ENCODE measurements at places on chromosomes 5 and 9.

GRCh38 chr9:96447406-96447805 lies 2.6 kb upstream of the HABP4 start:
- no peak for DNase-seq

DNA sequence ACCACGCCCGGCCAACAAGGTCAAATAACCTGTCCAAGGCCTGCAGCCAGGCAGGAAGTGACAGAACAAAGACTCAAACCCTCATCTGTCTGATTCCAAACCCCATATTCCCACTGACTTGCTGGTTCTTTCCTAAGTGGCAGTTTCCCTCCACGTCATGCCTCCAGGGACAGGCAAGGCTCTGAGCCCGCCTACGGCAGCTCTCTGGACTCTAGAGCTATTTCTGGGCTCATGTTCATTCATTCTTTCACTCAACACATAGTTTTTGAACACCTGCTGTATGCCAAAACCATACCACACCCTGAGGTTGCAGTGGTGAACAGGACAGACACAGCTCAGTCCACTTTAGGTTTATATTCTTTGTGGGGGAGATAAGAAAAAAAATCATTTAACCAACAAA lies 5.2 kb upstream of the FBP1 start:
- no peak for DNase-seq

- DNase-seq, result no peak
Observed at GRCh38 chr5:181215997-181216989, 6.8 kb upstream of the TRIM41 start.

DNA sequence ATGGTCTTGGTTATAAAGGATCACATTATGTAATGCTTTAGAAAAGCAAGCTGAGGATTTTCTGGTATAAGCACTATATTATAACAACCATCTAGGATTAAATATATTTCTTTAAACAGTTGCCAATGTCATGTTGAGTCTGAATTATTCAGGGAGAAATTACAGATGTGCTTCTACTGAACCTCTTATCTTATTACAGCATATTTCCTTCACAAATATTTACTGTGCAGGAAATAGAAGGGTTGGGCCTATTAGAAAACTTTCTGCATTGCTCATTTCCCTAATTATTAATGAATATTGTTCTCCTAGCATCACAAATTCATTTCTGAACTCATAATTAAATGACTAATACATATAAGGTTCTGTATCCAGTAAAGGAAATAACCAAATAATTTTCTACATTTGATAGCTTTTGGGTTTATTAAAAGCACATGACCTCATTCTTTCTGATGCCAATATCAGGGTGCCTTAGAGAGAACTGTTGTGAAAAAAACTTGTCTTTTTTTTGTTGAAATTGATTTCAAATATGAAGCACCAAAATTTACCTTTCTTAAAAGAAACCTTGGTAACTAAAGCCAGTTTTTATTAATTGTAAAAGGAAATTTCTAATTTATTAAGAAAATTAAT lies 476.8 kb upstream of the PTGER4 start:
- DNase-seq, result no peak

GRCh38 chr5:136230176-136230575 lies 37.2 kb upstream of the SMIM32 start:
- no peak for DNase-seq

GRCh38 chr5:75512383-75513074 lies 838 bp downstream of the POLK start:
- DNase-seq, result no peak

GRCh38 chr5:6728011-6728794 lies 15.0 kb downstream of the TENT4A start:
- no peak for DNase-seq

GRCh38 chr5:84202136-84202535 lies 182.5 kb downstream of the EDIL3 start:
- no peak for DNase-seq

GRCh38 chr5:135117590-135117989 lies 83.6 kb upstream of the PITX1 start:
- no peak for DNase-seq

DNA sequence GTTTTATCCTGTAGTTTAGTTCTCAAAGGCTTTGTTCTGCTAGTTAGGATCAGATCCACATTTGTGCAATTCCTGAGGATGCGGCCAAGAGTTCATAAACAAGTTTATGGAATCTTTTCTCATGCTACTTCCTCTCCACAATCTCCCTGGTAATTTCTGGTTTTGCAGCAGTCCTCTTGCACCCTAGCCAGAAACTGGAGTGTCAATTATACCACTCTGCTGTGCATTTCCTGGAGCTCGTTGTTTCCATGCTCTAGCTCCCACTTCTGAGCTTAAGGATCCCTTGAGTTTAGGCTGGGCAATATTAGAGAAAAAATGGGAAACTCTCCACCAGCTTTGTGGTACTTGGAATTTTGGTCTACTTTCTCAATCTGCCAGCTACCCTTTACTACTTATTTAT lies 474.7 kb downstream of the DIRAS2 start:
- no peak for DNase-seq

DNA sequence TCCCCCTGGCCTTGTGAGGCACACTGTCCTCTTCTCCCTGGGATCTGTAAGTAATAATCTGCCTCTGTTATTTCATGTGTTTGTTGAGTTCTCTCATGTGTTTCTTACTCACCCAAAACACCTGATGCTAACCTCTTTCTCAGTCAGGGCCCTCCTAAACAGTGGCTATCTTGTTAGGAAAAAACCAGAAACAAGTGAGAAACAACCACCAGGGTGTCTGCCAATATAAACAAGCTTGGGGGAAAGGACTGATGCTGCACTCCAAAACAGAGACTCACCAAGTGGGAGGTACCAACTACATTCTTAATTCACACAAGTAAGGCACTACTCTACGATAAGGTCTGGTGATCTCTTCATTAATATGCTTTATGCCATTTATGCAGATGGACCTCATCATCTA lies 564.4 kb downstream of the SEMA5A start:
- DNase-seq, result no peak

DNA sequence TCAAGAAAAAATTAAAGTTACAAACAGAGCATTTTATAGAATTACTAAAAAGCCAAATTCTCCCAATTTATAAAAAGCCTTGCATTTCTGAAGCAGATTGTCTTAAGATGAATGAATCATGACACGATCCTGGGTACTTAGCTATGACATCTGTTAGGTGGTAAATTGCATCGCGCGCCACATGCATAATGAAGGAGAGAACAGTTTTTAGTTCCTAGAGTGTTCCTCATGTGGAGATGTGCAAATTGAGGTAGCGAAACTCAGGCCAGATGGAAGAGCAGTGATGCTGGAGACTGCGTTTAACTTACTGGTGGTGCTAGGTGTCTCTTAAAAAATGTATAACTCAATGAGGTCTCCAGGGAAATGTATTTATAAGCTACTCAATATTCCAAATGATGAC lies 516.1 kb downstream of the EFNA5 start:
- DNase-seq, result no peak

DNA sequence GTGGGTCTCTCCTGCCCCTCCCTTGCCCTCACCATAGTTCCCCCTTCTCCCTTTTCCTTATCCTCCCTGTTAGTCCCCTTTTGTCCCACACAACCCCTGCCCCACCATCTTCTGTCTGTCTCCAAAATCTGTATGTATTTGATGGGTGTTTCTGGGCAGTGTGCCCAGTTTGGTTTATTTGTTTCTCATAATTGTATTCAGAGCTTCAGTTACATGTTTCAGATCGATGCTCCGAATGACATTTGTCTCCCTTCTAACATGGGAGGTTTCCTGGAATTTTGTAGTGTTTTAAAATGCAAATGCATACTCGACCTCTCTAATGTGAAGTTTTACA lies 22.2 kb downstream of the FBXL7 start:
- DNase-seq, result no peak

- DNase-seq, result no peak
Observed at GRCh38 chr9:13862654-13863053, 451.3 kb downstream of the NFIB start.

DNA sequence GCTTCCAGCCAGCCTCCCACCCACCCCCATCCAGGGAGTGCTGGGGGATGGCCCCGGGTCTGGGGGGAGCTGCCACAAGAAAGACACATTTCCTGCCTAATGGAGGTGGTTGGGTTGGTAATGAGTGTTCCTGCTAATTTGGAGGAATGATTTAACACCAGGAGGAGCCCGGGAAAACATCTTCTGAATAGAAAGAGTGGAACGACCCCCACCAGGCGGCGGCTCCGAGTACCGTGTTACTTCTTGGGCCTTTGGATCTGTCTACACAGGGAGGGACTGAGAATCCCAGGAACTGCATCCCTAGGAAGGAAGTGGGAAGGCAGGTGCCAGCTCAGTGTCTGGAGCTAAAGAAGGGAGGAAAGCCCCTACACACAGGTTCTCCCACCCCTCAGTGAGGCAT lies 64.6 kb downstream of the TSPAN17 start:
- no peak for DNase-seq

DNA sequence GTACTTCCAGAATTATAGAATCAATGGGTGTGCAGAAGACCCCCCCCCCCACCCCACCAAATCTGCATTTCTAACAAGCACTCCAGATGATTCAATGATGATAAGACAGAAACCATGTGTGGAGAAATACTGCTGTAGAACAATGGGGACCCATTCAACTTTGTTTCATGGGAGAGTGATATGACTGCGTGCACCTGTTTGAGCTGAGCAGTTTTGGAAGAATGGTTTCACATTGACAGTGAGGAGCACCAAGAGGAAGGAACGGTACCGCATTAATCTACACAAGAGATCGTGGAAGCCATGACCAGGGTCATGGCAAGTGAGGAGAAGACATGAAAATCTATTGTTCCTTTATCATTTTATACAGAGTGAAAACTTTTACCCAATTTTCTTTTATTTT lies 202.7 kb downstream of the CD180 start:
- no peak for DNase-seq

DNA sequence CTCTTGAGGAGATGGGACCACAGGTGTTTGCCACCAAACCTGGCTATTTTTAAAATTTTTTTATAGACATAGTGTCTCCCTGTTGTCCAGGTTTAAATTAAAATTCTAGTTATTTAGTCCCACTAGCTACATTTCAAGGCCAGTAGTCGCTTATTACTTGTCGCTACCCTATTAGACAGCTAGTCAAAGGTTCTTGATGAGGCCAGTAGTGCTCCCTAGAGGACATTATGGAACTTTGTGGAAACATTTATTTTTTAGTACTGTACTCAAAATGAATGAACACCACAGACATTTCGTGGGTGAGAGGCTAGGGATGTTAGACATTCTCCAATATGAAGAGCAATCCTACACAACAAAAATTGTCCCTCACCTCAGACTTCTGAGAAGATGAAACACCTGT lies 14.4 kb upstream of the GRXCR2 start:
- DNase-seq, result no peak

DNA sequence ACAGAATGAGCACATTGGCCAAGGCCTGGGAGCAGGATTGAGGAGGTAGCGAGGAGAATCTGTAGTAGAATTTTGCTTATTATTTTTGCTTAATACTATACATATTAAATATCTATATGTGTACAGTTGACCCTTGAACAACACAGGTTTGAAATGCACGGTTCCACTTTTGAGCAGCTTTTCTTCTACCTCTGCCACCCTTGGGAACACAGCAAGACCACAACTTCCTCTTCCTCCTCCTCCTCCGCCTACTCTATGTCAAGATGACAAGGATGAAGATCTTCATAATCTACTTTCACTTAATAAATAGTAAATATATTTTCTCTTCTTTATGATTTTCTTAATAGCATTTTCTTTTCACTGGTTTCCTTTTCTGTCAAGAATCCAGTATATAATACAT lies 541.4 kb downstream of the KCTD16 start:
- DNase-seq, result no peak

DNA sequence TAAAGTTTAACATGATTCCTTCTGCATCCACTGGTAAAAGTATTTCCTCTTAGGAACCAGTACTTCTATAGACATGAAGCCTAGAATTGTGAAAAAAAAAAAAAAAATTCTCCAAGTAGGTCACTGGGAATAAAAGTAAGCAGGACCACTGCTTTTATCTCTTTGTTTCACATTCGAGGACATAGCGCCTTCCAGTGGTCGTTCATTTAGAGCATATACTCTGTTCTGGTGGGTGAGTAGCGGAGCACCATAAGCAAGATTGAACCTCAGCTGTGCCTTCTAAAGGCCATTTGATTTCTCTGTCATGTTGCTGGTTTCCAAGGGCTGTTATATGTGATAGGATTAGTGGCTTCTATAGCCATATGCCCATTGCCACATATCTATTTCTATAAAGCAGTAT lies 393.1 kb downstream of the TMEM232 start:
- DNase-seq, result no peak

- no peak for DNase-seq
Observed at GRCh38 chr5:159252195-159252594, 10.9 kb upstream of the UBLCP1 start.

GRCh38 chr9:132797861-132798659 lies 80.0 kb downstream of the AK8 start:
- no peak for DNase-seq

DNA sequence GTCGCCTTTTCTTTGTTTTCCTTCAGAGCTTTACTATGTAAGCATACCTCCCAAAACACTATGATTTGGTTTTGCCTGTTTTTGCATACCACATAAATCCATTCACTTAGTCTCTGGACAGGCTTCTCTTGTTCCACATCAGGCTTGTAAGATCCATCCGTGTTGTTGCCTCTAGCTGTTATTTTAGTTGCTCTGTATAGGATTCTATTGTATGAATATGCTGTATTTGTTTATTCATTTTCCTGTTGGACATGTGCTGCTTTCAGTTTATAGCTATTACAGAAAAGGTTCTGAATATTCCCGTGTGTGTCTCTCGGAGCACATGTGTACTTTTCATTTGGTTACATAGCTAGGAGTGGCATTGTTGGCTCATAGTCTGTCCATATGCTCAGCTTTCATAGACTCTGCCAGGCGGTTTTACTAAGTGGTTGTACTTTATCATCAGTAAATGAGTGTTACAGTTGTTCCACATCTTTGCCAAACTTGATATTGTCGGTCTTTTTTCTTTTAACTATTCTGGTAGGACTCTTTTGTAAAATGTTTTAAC lies 41.8 kb downstream of the NUP214 start:
- DNase-seq, result no peak

- DNase-seq, result no peak
Observed at GRCh38 chr5:172556262-172556661, 84.8 kb upstream of the NEURL1B start.

DNA sequence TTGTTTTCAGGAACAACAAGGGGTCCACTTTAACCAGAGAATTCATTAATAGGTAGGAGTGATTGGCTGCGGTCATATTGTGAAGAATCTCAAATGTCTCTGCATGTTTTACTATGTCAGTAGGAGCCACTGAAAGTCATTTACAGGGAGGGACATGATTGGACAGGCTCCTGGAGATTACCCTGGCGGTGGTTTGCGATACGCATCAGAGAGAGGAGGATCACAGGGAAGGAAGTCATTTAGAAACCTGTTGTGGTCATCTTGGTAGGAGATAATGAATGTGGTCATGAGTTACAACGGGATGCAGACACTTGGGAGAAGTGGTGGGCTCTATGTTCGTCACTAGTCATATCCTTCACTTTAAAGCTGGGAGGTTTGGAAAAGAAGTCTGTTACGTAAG lies 262.8 kb downstream of the FAM114A2 start:
- DNase-seq, result no peak
